ENCODE measurements at places on chromosomes 3 and 15.

DNA sequence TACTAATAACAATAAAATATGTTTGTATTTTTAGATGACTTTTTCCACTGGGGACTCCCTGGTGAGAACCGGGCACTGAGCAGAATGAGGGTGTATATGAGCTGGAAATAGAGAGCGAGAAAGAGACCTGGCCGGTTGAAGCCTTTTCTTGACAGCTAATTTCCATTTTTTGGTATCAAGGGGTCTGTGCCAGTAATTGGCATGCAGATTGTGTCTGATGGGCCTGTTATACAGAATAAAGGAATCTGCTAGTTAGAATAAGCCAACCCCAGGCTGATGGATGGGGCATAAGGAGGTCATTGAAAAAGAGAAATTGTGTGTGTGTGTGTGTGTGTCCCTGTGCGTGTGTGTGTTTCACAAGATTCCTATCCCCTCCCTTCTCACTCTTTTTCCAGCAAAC is 83.9 kb downstream of the IL20RB start:
- no peak for DNase-seq

DNA sequence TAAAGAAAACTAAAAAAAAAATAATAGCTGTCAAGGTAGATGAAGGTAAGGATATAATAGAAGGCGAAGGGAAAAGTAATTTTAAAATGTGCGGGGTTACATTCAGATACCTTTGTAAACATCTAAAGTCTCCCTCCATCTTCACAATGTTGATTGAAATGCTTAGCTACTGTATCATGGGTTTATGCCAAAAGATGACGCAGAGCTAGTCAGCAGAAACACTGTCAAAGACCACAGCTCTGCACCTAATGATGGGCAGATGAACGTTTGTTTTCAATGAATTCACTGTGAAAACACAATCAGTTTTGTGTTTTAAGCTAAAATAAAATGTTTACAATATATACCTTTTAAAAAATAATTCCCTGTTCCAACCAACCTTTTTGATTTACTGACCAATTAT is 61.2 kb downstream of the RFTN1 start:
- no peak for DNase-seq

- DNase-seq = no peak
Observed at GRCh38 chr15:45703670-45704328, 69.0 kb downstream of the SQOR start.

DNA sequence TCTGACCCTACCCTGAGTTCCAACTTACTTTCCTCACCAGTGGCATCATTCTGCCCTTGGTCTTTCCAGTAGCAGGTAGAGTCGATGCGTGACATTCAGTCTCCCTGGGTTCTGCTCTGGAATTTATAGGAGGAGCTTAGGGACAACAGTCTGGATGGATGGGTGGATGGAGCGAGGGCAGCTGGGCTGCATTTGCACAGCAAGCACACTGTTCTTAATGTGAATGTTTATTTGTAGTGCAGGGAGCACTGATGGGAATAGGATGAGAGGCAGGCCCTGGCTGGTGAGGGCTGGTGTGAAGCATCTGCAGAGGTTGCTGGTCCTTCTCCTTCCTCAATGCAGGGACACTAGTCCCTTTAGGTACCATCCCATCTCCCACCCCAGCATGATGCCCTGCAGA is 176.2 kb downstream of the EPHB1 start:
- DNase-seq = no peak

GRCh38 chr15:74788042-74788682 is 6.3 kb downstream of the CSK start:
- no peak for DNase-seq

GRCh38 chr3:15331606-15332404 is 581 bp downstream of the SH3BP5 start:
- peak; percentile 37 for DNase-seq

GRCh38 chr3:46811615-46812236 is 51.5 kb downstream of the MYL3 start:
- DNase-seq = no peak

DNA sequence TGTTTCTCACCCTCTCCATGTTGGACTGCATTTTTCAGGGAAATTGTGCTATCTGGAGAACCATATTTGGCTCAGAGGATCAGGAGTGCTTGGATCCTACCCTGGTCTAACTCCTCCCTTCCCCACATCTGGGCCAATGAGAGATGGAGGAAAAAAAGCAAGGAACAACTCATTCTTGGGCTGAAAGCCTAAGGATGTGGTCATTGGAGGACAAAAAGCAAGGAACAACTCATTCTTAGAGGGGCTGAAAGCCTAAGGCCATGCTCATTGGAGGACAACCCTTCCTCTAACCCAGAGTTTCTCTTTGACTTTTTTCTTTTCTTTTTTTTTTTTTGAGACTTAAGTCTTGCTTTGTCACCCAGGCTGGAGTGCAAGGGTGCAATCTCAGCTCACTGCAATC is 48.6 kb upstream of the CHRNB4 start:
- no peak for DNase-seq

- no peak for DNase-seq
Observed at GRCh38 chr3:135973841-135974240, 8.3 kb downstream of the PPP2R3A start.

DNA sequence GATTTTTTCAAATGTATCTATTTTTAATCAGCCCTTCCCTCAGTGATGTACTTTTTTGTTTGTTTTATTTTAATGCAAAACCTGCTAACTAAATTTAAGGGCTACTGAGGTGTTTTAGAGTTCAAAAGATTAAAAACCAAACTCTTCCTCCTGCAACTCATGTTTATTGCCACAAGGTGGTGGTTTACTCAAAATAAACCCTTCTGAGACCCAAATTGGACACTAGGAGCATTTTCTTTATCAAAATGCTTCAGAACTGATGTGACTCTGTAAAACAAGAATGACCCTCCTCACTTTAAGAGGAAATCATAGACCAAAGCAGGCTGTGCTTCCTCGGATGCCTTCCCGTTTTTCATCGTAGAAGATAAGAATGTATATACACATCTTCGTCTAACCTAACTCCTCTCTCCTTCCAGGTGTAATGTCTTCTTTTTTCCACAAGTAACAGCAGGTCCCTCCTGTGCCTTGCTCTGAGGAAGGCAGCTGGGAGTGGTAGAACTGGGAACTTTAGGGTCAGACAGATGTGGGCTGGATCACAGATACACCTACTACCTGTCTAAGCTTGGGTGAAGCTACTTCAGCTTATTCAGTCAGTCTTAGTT is 2.9 kb upstream of the NME9 start:
- no peak for DNase-seq

DNA sequence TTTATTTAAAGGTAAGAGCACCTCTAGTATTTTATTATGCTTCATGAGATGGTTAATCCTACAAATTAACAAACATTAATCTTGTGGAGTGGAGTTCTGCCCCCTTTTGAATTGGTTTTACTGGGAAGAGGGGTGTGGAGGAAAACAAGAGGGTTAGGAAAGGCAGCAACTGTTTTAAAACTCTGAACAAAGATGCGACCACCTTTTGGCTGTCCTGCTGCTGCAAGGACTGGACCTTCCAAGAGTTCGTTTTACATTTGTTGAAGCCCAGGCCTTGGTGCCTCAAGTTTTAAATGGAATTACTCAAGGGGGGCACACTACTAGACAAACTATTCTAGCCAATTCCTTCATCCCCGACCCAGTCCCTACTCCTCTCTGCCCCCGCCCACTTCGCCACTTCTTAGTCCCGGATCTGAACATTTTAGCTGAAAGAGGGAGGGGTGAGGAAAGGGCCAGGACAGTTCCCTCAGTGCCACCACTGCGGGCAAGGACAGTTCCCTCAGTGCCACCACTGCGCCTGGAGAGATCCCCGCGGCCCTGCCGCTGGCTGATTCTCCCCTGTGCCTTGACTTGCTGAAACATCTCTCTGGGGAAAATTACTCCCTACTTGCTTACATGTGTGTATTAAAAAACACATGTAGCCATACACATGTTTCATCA is 11.2 kb downstream of the SOX2 start:
- DNase-seq = no peak

- DNase-seq = no peak
Observed at GRCh38 chr3:82080261-82080660, 318.8 kb upstream of the GBE1 start.

- DNase-seq = no peak
Observed at GRCh38 chr3:141065841-141066805, 15.0 kb downstream of the SPSB4 start.

DNA sequence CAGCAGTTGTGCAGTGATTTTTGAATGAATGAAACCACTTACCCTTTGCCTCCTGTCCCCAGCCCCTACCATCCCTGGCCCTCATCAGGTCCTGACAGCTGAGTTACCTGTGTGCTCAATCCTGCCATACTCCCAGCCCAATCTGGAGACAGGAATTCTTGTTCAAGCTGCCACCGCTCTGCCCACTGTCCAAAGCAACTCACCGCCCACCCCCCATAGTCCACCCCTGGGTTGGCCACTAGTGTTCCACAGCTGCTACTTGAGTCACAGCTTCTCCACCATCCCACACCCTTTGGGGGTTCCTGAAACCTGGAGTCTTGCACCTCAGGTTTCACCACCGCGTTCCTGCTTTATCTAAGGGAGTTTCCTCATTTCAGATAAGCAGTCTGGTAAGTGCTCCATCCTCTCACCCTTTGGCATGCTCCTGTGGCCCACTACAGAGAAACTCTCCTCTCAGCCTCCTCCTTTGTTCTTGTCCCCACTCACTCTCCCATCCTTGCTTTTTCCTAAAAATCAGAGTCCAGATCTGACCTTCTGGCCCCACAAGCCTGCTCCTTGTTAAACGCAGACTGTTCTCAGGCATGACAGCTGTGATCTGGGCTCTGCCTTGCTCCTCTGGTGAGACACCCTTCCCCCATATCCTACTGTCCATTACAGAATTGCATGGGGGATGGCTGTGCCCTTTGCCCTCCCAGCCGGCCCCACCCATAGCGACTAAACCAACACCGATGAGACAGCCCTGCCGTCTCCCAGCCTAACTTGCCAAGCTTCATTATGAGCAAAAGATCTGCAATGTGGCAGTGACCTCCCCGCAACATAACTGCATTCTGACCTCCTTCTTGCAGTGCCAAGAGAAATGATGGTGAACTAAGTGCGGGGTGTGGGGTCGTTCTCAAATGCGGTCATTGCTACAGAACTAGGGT is 50.0 kb downstream of the CYP19A1 start:
- no peak for DNase-seq

All from heart left ventricle (tissue), 16 donors.